NCI-H345 (cell line): ENCODE measurements at places on chromosomes 2 and 18.
A peak's percentile ranks its signal among the peaks of the same experiment; 100 is the strongest.

- DNase-seq = peak; percentile 48
These were observed 267.7 kb downstream of the PRKCE start for GRCh38 chr2:45919160-45919650.

DNA sequence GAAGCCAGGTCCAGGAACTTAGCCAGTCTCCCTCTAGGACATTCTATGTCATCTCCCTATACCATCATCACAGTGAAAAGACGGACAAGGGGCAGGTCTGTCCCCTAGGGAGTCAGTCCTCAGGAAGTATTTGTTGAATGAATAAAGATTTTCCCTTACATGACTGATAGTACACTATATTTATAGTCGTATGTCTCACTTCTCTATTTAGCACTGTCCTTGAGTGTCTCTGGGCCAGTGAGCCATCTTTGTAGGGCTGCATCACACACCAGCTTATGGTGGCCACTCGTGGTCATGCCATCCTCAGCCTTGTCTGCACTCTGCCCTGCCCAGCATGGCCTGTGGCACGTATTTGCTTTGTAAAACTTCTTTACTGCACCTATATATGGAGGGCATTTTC lies 25.8 kb downstream of the PTPN18 start:
- DNase-seq = no peak

DNA sequence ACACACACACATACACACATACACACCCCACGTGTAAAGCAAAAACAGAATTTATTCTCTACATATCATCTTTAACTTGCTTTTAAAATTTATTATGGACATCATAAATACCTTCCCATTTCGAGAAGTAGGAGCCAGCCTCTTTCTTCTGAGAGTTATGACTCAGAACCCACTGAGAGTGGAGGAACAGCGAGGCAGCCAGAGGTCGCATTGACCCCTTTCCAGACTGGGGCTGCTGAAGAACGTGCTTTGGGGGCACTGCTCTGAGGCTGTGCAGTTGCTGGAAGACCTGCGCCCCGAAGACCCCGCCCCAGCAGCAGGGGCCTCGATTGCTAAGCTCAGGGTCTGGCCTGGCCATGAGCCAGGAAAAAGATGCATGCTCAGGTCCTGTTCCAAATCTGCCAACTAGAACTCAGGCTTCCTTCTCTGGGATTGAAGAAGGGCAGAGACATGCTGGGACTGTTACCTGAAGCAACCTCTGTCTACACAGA lies 133.8 kb upstream of the TWIST2 start:
- DNase-seq = no peak

DNA sequence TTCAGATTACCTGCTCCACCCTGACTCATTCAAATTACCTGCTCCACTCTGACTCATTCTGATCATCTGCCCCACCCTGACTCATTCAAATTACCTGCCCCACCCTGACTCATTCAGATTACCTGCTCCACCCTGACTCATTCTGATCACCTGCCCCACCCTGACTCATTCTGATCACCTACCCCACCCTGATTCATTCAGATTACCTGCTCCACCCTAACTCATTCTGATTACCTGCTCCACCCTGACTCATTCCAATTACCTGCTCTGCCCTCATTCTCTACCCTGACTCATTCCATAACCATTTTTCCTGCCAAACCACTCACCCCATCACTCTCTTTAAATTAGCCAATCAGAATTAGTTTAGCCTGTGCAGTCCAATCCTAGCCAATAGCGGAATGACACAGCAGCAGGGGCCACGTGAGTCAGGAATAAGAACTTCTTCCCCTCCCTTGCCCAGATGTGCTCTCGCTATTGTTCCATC lies 26.2 kb downstream of the CFAP53 start:
- no peak for DNase-seq

DNA sequence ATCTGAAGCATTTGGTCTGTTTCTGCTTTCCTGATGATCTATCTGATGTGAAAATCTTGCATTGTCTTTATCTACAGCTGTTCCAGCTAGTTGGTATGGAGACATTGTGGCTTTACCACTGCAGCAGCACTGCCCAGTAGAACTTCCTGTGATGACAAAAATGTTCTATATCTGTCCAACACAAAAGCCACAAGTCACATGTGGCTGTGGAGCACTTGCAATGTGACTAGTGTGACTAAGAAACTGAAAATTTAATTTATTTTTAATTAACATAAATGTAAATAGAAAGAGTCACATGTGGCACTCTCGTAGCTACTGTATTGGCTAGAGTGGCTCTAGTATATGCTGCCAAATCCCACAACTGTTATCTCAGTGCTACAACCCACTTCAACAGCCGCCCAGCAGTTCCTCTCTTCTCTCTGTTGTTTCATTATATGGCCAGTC lies 425.7 kb downstream of the SETBP1 start:
- DNase-seq = no peak

DNA sequence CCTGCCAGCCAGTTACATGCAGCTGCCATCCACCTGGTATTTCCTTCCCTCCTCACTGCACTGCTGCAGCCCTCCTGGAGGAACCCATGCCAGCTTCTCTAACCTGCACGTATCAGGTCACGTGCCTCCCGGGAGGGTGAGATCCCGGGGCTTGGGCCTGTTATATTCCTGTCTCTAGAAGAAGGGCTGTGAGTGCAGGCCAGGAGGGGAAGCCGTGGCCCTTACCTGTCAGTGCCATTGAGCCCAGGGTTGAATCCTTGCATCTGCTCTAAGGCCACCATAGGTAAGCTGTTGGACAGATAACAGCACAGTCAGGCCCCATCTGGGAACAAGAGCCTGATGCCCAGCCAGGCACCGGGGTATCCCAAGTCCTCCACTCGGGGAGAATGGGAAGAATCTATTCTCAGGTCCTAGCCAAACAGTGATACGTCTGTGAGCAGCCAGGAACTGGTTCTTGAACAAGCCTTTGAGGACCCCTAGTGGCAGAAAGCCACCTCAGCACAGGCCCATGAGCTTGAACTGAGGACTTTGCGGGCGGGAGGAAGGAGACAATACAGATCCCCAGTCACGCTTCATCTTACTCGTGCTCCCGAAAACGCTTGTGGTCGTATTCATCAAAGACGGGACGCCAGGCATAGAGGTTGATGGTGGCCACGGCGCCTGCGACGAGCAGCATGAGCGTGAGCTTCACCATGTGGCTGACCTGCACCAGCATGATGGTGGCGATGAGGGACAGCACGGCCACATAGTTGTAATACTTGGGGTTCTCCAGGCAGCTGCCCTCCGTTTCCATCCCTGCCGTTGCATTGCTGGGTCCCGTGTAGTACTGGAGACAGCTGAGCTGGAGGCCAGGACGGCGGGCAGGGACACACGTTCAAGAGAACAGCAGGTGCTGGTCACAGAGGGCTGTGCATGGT lies 34.4 kb downstream of the CENPO start:
- peak; percentile 79 for DNase-seq

DNA sequence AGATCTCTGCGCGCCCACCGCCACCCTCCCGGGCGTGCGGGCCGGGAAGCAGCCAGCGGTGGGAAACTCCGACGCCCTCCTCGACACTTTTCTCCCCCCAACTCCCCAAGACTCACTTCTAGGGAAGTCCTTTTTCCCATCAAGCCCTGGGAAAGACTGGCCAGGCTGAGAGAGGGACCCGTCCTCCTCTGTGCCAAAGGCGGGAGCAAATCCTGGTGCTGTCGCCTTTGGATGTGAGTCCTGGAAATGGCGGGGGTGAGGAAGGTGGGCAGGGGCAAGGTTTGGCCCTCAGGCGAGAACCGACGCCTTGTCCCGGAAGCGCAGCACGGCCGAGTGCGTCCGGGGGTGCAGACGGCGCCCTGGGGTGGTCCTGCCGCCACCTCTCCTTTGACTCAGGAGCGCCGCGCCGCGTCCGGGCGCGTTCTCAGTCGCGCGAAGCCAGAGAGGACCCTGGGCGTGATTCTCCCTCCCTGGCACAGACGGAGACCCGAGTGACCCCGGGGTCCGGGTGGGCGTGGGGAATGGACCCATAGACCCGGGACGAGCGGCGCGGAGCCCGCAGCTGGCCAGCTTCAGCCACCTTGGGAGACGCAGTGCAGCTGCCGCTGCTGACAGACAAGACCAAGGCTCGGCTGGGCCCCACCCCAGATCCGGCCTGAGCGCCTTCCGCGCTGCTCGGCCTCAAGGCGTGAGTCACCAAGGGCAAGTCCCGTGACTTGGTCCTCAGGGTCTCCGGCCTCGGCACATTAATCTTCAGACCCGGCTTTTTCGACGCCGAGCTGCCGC lies 3.5 kb upstream of the LBX2 start:
- DNase-seq = peak; percentile 7

DNA sequence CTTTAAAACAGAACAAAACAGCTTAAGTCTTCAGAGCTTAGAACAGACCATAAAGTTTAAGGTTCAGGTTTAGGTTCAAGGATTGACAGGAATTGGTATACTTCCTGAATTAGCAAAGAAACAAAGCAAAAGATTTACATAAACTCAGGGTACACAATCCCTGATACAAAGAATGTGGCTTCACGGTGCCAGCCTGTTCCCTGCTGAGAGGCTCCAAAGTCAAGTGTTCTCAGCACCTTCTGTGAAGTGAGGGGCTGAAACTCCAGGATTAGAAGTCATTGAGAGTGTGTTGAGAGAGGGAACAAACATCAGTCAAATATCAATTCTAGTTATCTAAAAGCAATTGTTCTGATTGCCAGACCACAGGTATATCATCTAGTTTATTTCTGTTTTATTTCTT lies 35.7 kb downstream of the DYNAP start:
- DNase-seq = no peak

DNA sequence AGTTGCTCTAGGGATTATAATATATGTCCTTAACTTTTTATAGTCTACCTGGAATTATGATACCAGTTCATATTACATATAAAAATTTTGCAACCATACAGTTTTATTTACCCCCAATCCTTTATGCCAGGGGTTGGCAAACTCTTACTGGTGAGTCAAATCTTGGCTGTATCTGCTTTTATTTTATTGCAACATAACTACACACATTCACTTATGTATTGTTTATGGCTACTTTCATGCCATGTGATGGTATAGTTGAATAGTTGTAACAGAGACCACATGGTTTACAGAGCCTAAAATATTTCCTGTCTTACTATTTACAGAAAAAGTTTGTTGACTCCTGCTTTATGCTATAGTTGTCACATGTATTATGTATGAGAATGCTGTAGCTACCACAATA lies 25.8 kb upstream of the DLX2 start:
- no peak for DNase-seq

DNA sequence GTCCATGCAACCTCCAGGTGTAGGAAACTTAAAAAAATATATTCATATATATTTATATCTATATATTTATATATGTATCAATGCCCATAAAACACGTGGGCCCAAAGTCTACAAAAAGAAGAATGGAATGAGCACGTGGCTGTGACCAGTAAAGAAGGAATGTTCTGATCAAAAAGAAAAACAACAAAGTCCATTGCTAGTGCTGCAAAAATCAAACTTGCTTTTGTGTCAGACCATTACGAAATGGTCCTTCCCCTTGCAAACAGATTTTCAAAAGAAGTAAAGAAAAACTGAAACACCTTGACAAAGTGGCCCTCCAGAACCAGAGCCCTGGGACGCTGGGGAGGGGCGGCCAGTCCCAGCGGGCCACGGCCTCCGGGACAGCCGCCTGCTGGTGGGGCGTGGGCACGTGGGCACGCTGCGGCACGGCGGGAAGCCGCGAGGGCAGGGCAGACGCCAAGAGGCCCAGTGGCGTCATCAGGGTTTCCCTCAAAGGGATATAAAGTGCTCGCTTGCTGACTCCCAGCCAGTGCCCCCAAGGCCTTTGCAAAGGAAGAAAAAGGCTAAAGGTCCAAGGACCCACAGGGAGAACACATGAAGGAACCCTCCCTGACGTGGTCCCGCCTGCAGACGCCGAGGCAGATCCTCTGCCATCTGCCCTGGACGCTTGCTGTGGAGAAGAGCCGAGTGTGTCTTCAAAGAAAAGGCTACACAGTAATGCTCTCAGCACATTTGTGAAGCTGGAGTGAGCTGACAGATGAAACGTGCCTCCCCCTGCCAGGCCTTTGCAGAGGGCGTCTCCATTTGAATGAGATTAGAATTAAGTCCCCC lies 201.8 kb downstream of the TWIST2 start:
- no peak for DNase-seq

DNA sequence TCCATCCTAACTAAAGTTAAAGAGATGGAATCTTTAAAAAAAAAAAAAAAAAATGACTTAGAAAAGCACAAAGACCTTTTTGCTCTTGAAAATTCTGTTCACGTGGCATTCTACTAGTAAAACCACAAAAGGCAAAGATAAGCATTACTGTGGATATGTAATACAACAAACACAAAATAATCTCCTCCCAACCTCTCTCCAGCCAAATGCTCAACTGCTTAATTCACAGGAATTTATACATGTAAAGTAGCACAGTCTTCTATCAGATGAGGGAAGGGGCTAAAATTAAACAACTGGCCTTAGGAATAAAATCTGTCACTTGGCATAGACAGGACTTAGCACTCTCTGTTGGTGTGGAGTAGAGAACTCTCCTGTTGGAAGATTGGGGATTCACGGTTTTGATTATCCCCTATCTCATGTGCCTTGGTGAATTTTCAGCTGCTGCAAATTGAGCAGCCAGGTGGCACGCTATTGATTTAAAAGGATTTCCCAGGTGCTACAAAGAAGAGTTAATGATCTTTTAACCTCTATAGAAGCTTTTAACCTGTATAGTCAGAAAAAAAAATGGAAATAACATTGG lies 57.4 kb downstream of the ATIC start:
- no peak for DNase-seq

GRCh38 chr18:52415131-52415530 lies 75.1 kb downstream of the DCC start:
- DNase-seq = no peak

GRCh38 chr2:232793271-232793670 lies 16.9 kb upstream of the KCNJ13 start:
- DNase-seq = no peak

DNA sequence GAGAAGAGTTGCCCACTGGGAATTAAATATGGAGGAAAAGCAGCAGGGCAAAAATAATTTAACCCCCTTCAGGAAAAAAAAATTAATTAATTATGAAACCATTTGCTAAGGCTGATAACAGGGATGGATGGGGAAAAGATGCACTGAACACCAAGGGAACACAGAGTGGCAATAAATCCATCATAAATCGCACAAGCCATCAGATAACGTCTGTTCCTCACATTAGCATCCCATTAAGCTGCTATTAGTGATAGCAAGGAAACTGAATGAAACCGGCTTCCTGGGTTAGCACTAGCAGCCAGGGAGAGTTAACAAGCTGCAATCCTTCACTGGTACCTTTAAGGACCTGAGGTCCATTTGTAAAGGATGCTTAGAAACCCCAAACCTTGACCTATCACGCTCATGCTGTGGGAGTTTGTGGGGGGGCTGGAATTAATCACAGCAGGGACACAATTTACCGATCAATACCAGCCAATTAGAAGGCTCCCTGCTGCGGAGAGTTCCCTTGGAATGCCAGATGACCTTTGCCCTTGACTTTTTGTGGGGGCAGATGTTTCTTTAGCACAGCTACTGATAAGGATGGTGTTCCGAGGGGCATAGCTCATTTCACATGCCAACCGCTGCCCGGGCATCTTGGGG lies 175.5 kb upstream of the KLF7 start:
- no peak for DNase-seq

DNA sequence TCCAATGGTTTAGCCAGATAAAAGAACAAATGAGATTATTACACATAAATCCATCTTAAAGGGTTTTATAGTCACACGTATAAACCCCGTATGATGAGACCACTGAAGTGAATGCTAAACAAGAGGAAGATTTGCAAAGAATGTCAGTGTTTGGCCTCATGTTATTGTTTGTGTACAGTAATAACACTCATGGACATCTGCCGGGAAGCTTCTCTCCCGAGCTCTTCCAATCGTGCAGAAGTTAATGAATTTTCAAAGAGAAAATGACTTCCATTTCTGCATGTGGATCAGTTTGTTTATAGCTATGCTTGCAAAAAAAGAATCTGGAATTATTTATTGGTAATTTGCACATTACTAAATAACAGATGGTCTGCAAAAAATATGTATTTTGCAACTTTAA lies 88.5 kb upstream of the APCDD1 start:
- DNase-seq = no peak
